ENCODE measurements at places on chromosomes 7 and 10.

DNA sequence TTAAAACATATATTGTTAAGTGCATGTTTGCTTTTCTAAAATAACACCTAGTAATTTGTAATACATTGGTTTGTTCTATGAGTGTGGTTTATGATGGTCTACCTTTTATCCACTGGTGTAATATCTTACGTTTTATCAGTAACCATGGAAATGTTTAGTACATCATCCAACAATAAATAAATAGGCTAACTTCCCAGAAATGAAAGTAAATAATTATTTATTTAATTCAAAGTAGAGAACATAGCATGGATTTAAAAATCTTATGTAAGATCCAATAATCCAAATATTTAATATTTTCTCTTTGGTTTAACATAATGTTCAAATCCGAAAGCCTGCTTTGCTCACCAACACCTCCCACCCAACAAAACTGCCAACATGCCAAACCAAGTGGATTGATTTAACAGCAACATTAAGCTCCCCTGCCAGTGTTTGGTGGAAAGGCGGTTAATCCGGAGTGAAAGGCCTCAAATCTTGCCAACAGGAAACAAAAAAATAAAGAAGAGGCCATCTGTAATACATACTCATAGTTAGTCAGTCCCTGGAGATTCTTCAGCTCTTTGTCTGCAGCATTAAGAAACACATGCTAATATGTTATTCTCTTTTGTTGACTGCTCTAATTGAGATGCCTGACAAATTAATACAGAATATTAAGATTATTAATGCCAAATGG lies 897.8 kb downstream of the CNTNAP2 start:
- DNase-seq, result no peak

GRCh38 chr10:70970830-70971229 lies 82.5 kb upstream of the PCBD1 start:
- DNase-seq, result no peak

DNA sequence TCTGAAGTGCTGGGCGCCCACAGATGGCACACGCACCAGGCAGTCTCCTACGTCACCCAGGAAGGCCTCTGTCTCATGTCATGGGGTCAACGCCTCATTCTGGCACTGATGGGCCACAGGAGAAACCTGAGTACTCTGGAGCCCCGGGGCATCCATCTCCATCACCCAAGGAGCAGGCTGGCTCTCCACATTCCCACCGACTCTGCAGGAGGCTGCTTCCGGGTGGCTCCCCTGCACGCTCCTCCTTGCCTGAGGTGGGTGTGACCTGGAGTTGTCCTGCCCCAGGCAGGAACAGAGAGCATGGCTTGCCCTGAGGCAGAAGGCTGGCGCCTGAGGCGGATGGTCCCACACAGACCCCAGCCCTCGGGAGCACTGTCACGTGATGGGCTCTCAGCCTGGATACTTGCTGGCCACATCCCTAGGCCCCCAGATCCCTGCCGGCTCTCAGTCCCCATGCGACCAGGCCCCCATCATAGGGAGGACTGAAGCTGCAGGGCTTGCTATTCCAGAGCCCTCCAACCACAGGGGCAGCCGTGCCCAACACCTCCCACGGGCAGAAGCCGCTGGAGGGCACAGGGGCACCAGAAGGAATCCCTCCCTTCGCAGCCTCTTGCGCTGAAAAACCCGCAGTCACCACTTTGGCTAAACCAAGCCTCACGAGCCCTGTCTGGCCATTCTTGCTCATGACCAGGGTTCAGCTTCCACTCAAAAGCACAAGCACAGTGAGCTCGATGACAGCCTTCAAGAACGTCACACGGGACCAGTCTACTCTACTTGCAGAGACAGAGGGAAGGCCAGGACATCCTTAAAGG lies 80.7 kb downstream of the MAD1L1 start:
- no peak for DNase-seq

DNA sequence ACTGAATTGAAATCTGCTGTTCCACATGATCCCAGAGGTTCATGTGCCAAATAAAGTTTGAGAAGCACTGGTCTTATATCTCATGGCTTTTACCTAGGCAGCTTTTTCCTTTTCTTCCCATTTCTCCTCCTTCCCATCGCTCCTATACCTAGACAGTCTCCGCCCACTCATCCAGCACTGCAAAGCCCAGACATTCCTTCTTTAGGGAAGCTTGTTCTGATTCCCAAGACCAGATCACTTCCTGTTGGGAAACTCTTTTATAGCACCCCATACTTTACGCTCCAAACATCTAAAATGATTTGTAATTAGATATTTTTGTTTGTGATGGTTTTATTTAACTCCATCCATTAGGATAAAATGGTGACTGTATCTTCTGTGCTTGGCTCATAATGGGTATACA lies 75.9 kb downstream of the BMPER start:
- DNase-seq, result no peak

DNA sequence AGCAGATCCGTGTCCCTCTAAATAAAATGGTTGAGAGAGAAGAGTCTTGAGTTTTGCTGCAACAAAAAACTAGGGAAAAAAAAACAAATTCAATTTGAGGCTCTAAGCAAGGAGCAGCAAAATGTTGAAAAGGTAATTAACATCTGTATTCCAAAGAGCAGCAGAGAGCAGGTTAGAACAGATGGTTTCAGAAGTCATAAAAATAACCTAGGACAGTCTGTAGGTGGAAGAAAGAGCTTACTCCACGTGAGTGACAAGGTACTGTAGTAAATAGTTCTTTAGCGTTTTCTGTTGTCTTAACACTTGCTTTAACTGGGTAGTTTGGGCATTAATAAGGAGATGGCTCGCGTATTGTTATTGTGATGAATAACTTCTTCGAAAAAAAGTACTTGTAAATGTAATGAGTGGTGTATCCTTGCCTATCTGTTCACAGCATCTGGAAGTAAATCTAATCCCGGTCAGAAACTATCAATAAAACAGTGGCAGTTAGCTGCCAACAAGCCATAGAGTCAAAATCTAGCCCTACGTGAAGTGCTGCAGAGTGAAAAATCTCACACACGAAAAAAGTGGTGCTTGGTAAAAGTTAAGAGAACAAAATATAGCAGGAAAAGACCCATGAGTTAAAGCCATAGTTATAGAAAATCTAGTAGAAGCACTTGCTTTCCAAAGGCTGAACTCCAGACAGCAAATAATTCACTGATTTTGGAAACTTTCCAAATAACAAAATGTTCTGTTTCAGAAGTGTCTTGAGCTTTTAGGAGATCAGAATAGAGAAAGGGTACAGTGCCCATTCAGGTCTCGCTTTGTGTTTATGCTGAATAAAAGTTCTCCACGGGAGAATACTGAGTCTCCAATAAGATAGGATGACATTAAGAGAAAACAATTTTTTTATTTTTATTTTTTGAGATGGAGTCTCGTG lies 49.3 kb upstream of the PARD3 start:
- no peak for DNase-seq

DNA sequence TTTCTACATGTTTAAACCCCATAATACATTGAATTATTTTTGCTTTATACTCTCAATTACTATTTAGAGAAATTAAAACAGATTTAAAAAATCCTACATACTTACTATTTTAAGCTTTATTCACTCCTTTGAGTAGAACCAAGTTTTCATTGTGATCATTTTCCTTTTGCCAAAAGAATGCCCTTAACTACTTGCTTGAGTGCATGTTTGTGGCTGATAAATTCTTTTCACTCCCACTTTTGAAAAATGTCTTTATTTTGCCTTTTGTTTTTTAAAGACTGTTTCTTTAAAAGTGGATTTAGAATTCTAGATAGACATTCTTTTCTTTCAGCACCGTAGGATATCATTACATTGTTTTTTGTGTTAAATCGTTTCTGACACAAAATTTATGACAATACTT lies 22.3 kb upstream of the AGR3 start:
- DNase-seq, result no peak

- no peak for DNase-seq
Measured at GRCh38 chr10:118900617-118901016, 128.9 kb upstream of the NANOS1 start.

DNA sequence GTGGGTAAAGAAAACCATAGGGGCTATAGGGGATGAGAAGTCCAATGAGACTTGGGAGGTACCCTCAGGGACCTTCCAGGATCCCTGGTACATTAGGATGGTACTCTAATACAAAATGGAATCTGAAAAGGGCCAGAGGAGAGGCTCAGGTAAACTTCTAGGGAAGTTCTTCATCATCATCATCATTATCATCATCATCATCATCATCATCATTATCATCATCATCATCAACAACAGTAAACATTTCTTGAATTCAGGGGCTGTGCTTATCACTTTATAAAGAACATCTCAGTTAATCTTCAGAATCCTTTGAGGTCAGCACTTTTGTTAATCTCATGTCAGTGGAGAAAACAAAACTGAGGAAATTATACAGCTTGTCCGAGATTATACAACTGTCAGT lies 50.1 kb downstream of the PLPP4 start:
- no peak for DNase-seq

- DNase-seq, result no peak
Measured at GRCh38 chr7:107692501-107692900, 31.9 kb downstream of the SLC26A4 start.

GRCh38 chr7:118040562-118040961 lies 143.4 kb upstream of the LSM8 start:
- no peak for DNase-seq

DNA sequence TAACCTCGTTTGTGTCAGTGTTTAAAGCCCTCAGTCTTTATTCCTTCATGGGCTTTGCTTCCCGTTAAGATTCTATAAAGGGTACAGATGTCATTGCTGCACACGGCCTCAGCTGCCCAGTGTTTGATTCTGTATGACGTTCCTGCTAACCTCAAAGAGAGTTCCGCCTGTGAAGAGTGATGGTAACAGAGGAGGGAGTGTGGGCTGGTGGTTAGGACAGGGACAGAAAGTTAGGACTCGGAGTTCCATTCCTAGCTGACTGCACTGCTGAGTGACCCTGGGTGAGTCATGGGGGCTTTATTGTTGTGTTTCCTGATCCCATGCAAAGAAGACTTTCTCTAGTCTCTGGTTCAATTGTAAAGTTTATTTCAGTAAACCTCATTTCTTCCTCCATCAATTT lies 227.1 kb downstream of the DYNC1I1 start:
- DNase-seq, result no peak

- DNase-seq, result no peak
Measured at GRCh38 chr7:24968165-24968564, 11.8 kb downstream of the OSBPL3 start.

DNA sequence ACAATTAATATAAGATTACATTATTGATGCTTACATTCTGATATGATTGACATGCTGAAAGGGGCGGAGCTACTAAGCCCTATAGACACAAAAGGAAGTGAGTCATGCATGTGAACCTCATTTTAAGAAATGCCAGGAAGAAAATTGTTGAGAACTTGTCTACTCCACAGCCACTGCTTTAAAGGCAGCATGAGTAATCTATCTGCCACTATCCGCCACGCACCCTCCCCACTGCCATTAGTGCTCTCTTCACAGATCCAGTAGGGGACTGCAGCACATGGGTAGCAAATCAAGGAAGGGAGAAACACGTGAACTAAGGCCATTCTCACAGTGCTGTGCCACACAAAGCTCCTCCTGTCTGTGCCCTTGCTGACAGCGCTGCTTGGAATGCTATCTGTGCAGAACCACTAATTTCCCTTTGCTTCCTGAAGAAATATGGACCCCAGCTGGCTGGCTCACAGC lies 524.8 kb downstream of the GRM8 start:
- DNase-seq, result no peak

GRCh38 chr10:32905466-32905865 lies 52.6 kb downstream of the ITGB1 start:
- no peak for DNase-seq

DNA sequence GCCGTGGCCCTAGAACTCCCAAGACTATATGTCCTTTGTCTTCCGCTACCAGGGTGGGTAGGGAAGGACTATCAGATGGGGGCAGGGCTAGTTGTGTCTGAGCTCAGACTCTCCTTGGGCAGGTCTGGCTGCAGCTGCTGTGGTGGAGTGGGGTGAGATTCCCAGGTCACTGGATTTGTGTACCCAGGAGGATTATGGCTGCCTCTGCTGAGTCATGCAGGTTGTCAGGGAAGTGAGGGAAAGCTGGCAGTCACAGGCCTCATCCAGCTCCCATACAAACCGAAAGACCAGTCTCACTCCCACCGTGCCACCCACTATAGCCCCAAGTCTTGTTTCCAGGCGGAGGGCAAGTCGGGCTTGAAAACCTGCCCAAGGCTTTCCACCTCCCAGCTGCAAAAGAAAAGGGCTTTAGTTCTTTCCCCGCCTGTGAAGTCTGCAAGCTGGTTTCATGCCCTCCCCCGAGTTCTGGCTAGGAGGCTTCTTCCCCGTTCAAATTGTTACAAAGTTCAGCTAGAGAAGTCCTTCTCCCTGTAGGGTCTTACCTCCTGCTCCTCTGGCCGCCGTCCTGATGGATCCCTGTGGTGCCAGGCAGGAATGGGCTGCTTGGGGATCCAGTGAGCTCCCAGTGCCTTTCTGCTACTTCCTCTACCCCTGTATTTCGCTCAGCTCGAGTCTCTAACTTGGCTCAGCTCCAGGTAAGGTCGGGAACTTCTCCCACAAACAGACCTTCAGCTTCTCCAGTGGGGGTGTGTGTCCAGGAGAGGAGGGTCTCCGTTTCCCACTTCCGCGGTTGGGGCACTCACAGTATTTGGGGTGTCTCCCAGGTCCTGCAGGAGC lies 106.8 kb upstream of the FGL2 start:
- no peak for DNase-seq

DNA sequence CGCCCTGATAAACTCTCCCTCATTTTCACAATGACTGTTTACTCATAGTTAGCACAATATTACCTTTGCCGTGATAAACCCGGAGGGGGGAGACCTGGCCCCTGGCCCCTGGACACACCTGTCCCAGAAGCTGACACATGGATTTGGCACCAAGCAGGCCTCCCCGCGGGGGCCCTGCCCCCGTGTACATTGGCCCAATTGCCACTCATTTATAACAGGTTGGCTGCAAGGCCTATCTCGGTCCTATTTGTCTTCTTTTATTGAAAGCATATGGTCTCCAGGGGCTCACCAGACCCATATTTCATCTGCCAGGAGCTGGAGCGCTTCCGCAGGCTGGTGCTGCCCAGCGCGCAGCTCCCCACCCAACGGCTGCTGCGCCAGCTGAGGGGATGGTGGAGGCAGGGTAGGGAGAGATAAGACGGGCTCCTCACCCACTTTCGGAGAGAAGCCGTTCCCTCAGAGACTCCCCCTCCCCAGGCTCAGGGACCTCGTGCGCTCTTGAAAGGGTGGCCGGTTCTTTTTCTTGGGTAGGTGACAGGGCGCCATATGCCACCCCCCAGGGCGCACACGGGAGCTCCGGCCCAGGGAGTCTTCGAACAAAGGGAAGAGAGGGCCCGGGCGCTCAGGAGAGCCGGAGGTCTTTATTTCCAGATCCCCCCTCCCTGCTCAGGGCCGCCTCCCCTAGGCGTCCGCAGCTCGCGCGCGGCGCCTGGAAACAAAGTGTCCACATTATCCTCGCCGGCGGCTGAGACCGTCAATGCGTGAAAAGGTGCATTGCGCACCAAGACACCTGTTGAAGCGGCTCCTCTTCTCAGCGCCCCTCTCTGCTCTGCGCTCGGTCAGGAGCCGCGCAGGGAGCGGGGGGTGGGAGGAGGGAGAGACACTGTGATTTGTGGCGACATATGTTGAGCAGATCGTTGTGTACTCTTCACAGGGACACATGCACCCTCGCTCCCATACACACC lies 4.3 kb upstream of the NEUROG3 start:
- DNase-seq, result no peak

GRCh38 chr7:98341106-98341505 lies 59.6 kb downstream of the BRI3 start:
- DNase-seq, result no peak

GRCh38 chr10:79248341-79249185 lies 98.7 kb upstream of the PPIF start:
- DNase-seq, result no peak
